ENCODE measurements at places on chromosomes 7 and 10. TPM values are rescaled to one million over a fixed set of nuclear protein-coding genes. Genes with fewer than 3 reads are reported as not detected.

The ASZ1 gene
- not detected for total RNA-seq

The PLEKHS1 gene
- 7.0 TPM for total RNA-seq

The LEP gene
- not detected for total RNA-seq

The CADPS2 gene
- total RNA-seq = 41.1 TPM

GRCh38 chr10:27820637-27821036, 75.0 kb upstream of the MKX start:
- no peak for DNase-seq
- H3K27me3 ChIP-seq = no peaks in the 10 kb centered on the region
- no peak overlapping the region for H3K27ac ChIP-seq
- peaks cover 5% of the 10 kb centered on the region for H3K4me1 ChIP-seq

DNA sequence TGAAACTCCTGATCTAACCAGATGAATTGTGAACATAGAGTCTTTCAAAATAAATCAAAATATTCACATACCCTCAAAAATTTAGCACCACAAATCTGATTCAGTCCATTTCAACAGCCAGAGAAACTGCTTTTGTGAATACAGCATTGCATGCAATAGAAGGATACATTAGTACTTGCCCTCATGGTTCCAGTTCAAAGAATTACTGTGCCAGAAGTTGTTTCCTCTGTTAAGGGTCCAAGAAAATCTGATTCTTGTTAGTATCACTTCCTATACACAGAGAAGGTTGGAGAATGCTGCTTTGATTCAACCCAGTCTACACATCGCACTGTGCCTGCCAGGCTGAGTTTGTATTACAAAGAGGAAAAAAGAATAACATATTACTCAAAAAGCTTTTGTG, 115.6 kb downstream of the TFEC start:
- H3K4me1 ChIP-seq = peaks cover 7% of the 10 kb centered on the region
- H3K4me3 ChIP-seq = no peak overlapping the region
- H3K27me3 ChIP-seq = no peaks in the 10 kb centered on the region
- no peak overlapping the region for H3K27ac ChIP-seq

The ZNF425 gene
- total RNA-seq = 1.2 TPM

GRCh38 chr10:102420181-102420713, 389 bp upstream of the FBXL15 start:
- peaks cover 35% of the 10 kb centered on the region for H3K4me1 ChIP-seq
- H3K36me3 ChIP-seq = peaks cover 22% of the 10 kb centered on the region
- peak overlapping the region; percentile 88 for H3K4me3 ChIP-seq
- DNase-seq = no peak
- H3K27me3 ChIP-seq = peaks cover 30% of the 10 kb centered on the region

GRCh38 chr7:37104822-37105518, 343.7 kb downstream of the ELMO1 start:
- H3K27ac ChIP-seq = no peak overlapping the region
- peaks cover 16% of the 10 kb centered on the region for H3K4me1 ChIP-seq
- no peaks in the 10 kb centered on the region for H3K36me3 ChIP-seq
- no peak overlapping the region for H3K4me3 ChIP-seq
- DNase-seq = no peak

The IGF2BP3 gene
- total RNA-seq = 2.0 TPM

- no peak overlapping the region for H3K27ac ChIP-seq
- no peaks in the 10 kb centered on the region for H3K36me3 ChIP-seq
- no peaks in the 10 kb centered on the region for H3K27me3 ChIP-seq
- H3K4me1 ChIP-seq = no peaks in the 10 kb centered on the region
- DNase-seq = no peak
- no peak overlapping the region for H3K4me3 ChIP-seq
Measured at GRCh38 chr7:135224027-135224426, 9.6 kb upstream of the STRA8 start.

GRCh38 chr10:26857991-26858706, 2.6 kb downstream of the ABI1 start:
- peak overlapping the region; percentile 99 for H3K4me3 ChIP-seq
- H3K27ac ChIP-seq = no peak overlapping the region
- peaks cover 57% of the 10 kb centered on the region for H3K4me1 ChIP-seq
- no peaks in the 10 kb centered on the region for H3K36me3 ChIP-seq
- no peaks in the 10 kb centered on the region for H3K27me3 ChIP-seq

DNA sequence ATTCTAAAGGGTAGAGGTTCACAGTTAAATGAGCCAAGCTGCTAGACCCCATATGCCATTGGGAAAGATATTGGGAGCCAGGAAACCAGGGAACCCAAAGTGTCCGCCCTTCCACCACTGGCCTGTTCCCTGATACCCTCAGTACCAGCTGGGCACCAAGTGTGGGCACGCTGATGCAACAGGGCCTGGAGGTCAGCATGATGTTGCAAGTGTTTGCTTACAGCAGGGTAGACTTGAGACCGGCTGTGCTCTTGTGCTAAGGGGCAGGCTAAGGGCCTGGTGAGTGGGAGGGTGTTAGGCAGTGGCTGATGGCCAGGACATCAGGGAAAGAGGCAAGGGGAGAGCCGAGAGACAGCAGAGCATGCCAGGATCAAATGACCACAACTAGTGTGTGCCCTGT, 21.0 kb upstream of the MYL7 start:
- H3K27ac ChIP-seq = no peak overlapping the region
- no peak overlapping the region for H3K4me3 ChIP-seq
- H3K4me1 ChIP-seq = no peaks in the 10 kb centered on the region
- H3K36me3 ChIP-seq = no peaks in the 10 kb centered on the region
- peak; percentile 70 for DNase-seq

The BCL7B gene
- total RNA-seq = 52.8 TPM
